Fibroblast of the aortic adventitia (primary cell): ENCODE measurements at places on chromosomes 2 and 18. TPM values are rescaled to one million over a fixed set of nuclear protein-coding genes. Genes with fewer than 3 reads are reported as not detected.
A peak's percentile ranks its signal among the peaks of the same experiment; 100 is the strongest.

- DNase-seq: no peak
Measured at GRCh38 chr2:8526403-8526696, 155.5 kb upstream of the ID2 start.

DNA sequence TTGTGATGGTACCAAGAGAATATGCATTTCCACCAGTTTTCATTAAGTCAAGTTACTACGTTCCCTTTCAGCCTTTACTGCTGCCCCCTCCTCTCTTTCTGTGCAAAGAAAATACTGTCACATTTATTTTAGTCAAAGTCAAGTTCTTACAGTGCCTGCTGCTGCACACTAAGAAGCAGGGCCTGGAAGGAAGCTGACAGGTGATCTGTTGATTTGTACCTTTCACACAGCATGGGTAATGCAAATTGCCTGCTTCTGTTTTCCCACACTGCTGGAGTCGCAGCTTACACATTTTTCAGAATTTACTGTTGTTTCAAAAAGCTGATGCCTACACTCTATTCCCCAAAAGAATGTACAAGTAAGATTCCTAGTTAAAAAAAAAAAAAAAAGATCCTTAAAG lies 48.7 kb upstream of the CD226 start:
- DNase-seq: no peak

GRCh38 chr18:55384115-55384514 lies 203.9 kb downstream of the TCF4 start:
- DNase-seq: no peak

- DNase-seq: no peak
Measured at GRCh38 chr2:44566059-44566458, 204.3 kb downstream of the CAMKMT start.

SERPINB13 gene
- not detected in 2 replicates for total RNA-seq

GRCh38 chr2:190835303-190835930 lies 45.2 kb upstream of the GLS start:
- DNase-seq: peak; percentile 91

GRCh38 chr2:215002500-215002899 lies 135.9 kb downstream of the ABCA12 start:
- DNase-seq: peak; percentile 53

- DNase-seq: no peak
Measured at GRCh38 chr2:10935366-10935918, 23.7 kb downstream of the KCNF1 start.

GALNT3 gene
- total RNA-seq: 0.49 and 3.1 TPM in 2 replicates

GRCh38 chr18:24631243-24632025 lies 171.0 kb downstream of the HRH4 start:
- DNase-seq: no peak

- DNase-seq: peak; percentile 66
Measured at GRCh38 chr2:12227941-12228608, 481.6 kb downstream of the LPIN1 start.

DNA sequence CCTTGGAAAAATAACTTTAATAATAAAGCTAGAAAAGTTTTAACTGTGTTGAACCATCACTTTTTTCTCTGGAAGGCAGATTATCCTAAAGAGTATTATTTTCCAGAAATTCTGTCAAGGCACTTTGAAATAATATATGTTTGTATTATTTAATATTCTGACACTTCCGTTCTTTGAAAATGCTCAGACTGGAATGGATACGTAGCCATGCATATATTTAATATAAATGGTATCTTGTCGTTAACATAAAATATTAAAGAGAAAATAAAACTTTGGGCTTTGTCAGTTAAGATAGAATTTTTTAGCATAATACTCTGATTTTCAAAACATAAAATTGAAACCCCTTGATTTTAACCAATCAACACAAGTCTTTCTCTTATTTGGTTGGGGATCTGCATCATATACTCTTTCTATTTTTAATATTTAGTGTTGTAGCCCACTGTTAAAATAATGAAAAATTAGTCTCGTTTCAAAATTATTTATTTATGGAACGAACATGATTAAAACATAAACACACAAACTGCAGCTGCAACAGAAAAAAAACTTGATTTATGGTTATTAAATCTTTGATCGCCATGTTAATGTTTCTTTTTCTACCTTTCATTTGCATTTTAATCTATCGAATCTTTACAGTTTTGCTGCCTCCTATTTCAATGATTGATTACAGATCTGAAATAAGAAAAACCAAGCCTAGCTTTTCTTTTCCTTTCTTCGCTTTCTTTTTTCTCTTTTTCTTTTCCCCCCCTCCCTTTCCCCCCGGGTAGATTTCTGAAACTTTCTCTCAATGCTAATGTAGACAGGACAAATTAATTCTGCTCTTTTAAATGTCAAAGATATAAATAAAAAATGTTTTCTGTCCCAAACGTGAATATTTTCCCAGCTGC lies 145.5 kb downstream of the MEIS1 start:
- peak; percentile 59 for DNase-seq

CLEC4F gene
- total RNA-seq: not detected in 2 replicates

- no peak for DNase-seq
Measured at GRCh38 chr2:164561991-164562390, 59.3 kb downstream of the GRB14 start.

ZRANB3 gene
- total RNA-seq: 4.8 and 9.3 TPM in 2 replicates

GRCh38 chr2:6352247-6352646 lies 513.5 kb downstream of the CMPK2 start:
- no peak for DNase-seq

DNA sequence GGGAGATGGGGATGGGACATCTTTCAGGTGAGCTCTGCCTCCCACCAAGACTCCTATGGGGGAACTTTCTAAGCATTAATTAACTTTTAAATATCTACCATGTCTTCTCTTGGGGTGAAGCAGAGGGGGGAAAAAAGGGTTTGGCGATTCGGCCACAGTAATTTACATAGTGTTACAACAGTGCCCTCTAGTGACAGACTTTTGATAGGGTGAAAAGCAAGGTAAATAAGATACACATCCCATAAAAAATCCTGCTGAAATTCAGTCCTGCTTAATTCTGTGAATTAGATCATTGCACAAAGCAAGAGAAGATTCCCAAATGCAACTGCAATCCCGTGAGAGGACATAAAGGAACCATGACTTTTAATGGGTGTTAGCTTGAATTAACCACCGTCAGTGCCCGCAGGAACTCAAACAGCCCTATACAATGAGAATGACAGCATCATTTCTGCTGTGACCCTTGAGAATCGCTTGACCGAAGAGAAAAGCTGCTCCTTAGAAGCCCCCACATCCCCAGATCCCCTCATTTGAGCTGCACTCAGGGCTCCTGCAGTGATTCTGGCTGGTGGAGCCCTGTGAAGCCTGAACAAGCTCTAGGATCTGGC lies 32.8 kb downstream of the FAM124B start:
- peak; percentile 71 for DNase-seq

GRCh38 chr2:207815254-207815653 lies 45.5 kb upstream of the FZD5 start:
- DNase-seq: no peak

DNA sequence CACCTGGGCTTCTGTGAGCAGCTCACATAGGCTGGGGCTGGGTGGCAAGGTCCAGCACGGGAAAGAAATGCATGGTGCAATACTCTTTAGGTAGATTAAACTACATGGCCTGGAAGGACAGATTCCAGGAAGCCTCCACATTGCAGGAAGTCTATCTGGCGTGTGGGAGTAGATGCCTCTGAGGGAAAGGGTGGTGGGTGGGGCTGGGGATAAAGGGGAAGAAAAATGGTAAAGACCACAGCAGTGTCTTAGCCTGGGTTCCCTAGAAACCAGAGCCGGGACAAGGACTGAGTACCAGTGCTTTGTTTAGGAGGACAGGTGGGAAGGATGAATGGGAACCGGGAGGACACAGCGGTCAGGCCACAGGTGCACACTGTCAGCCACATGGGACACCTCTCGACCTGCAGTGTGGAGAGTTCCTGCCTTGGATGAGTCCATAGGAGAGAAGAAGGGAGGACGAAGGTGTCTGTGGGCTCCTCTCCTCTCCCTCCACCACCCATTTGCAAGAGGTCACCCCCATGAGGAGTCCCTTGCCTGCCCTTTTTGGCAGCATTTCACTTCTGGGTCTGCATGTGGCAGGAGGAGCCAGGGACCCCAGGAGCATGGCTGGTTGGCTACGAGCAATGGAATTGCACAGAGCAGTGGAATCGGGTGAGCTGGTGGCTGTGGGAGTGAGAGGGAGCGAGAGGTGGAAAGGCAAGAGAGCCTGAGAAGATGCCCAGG lies 91.5 kb upstream of the HS6ST1 start:
- no peak for DNase-seq

ACVR1C gene
- 0.63 and 1.2 TPM in 2 replicates for total RNA-seq

CNGA3 gene
- total RNA-seq: 0.18 TPM in 1 of 2 replicates, not detected in the other

- DNase-seq: no peak
Measured at GRCh38 chr2:237121321-237121720, 35.6 kb downstream of the COPS8 start.

GRCh38 chr2:26723991-26724750 lies 31.6 kb downstream of the KCNK3 start:
- peak; percentile 85 for DNase-seq

GALNT13 gene
- 0.45 and 5.1 TPM in 2 replicates for total RNA-seq

- DNase-seq: no peak
Measured at GRCh38 chr18:41545091-41545888, 409.7 kb upstream of the PIK3C3 start.

CNTNAP5 gene
- under 0.01 TPM in 1 of 2 replicates, not detected in the other for total RNA-seq

- DNase-seq: no peak
Measured at GRCh38 chr2:30446602-30447148, 371 bp upstream of the LCLAT1 start.
